ENCODE measurements at places on chromosomes 1 and 21.

- no peak for DNase-seq
These were observed 319.1 kb downstream of the GPATCH2 start for GRCh38 chr1:217311766-217312165.

DNA sequence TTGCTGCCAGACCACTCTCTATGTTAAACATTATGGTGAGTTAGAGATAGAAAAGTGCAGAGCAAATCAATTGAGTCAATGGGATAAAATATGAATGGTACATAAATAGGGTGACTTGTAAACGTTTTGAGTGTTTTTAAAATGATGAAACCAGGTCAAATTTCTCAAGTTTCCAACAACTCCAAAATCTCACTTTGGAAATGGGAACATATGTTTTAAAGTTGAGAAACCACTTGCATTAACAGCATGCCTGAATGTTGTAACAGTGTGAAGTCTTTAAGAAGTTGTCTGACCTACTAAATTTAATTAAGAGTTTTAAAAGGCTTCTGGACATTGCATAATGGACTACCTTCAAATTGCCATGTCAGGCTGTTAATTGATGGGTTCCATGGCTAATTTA, 33.6 kb upstream of the RAVER2 start:
- no peak for DNase-seq

DNA sequence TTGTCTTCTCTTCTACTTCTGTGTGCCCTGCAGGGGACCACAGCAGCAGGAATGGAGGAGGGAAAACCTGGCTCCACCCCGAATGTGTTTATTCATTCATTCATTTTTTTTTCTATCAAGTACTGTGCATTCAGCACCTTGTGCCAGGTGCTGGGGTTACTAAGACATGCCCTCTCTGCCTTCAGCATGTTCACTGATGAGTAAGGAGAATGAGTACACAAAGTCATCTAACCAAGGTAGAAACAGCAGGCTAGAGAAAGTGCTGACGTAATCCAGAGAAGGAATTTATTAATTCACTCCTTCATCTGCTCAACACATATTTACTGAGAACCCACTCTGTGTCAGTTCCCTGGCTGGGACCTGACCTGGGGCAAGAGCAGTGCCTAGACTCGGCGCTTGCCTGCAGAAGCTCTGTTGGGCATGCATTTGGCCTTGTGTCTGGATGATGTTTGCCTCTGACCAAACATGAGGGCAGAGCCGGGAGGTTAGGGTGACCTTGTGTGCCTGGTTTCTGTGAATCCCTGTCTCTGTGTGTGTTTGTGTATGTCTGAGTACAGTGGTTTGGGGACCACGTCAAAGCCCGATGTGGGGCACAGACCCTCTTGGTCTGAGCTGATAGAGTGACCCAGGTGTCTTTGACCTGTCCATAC, 3.3 kb upstream of the MYOG start:
- DNase-seq = no peak

DNA sequence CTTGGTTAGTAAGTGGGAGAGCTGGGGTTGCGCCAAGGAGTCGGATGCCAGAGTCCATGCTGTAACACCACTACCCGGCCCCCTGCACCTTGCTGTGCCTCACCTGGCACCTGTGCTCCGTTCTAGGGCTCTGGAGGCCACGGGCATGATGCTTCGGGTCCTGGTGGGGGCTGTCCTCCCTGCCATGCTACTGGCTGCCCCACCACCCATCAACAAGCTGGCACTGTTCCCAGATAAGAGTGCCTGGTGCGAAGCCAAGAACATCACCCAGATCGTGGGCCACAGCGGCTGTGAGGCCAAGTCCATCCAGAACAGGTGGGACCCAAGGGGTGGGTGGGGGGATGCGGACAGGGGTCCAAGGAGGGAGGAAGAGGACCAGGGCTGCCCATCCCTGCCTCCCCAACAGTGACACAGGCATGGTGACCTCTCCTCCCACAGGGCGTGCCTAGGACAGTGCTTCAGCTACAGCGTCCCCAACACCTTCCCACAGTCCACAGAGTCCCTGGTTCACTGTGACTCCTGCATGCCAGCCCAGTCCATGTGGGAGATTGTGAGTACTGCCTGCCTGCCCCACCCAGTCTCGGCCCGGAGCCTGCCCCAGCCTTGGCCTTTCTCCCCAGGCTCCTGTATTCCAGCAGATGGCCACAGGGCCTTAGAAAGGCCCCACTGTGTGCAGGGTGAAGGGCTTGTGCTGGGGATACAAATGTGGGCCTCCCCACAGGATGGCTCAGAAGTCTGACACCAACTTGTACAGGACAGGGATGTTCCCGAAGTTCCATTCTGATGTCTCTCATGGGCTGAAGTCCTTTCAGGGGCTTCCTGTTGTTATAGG, 9.6 kb upstream of the HTR6 start:
- no peak for DNase-seq

- no peak for DNase-seq
These were observed 19.7 kb downstream of the DPH5 start for GRCh38 chr1:101005871-101006270.

DNA sequence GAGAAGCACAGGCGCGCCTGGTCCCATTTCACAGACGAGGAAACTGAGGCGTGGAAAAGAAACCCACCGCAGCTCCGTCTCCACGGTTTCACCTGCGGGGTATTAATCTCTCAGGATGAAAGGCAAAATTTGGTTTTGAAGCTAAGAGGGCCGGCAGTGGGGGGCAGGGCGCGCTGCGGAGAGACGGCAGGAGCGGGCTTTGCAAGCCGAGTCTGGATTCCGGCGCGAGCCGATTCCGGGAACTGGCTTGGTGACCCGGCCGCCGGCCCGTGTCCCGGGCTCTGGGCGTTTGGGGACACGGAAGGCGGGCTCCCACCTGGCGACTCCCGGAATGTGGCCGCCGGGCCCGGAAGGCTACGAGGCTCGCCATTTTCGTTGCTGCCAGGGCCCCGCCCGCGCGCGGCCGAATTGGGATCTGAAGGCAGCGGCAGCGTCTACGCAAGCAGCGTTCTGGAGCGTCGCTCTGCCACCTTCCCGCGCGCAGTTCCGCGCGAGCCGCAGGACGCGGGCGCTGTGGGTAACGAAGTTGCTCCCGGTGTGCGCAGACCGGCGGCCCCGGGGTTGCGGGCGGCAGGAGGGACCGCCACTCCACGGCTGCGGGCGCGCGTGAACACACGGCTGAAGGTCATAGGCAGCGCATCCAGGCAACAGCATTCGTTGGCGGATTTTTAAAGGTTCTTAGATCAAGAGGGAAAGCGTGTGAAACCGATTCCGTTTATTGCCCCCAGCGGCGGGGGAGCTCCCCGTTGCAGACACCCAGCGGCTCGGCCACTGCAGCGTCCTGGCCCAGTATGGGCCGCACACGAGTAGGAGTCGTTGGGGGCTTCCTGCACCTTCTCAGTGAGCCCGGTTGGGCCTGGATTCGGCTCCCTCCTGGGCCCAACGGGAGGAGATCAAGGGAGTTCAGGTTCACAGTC, 5.4 kb upstream of the PRDM16 start:
- DNase-seq = no peak

DNA sequence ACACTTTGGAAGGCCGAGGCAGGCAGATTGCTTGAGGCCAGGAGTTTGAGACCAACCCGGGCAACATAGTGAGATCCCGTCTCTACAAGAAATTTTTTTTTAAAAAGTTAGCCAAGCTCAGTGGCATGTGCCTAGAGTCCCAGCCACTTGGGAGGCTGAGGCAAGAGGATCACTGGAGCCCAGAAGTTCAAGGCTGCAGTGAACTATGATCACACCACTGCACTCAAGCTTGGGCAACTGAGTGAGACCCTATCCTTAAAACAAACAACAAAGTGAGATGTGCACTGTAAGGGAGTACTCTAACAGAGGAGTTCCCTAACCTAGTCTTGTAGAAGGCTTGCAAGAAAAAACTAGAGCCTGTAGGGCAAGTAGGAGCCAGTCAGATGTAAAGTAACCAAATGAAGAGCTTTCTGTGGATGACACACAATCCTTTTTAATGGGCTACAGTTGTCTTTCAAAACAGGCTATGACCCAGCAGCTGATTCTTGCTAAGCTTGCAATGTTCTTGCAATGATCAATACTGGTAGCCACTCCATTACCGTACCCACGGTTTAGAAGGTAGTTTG, 38.0 kb upstream of the SRP9 start:
- no peak for DNase-seq

- DNase-seq = no peak
These were observed 256.7 kb upstream of the KIAA0040 start for GRCh38 chr1:175449306-175449705.

GRCh38 chr1:196393742-196394141, 214.5 kb downstream of the KCNT2 start:
- DNase-seq = peak; percentile 47

DNA sequence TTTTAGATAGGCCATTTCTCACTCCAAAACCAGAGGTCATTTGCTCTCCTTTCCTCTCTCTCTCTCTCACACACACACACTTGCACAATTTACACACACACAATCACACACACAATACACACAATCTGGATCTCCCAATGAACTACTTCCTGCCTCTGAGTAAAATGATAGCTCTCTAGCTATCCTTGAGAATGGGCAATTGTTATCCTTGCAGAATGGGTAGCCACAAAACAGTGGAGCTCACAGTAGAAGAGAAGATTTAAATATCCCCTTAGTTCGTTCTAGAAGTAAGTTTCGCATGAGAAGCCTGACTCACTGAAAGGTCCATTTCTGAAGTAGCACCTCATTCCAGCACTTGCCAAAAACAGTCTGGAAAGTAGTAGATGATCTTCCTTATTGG, 17.6 kb downstream of the PALMD start:
- DNase-seq = no peak

GRCh38 chr1:53291574-53291973, 36.3 kb downstream of the LRP8 start:
- DNase-seq = no peak

DNA sequence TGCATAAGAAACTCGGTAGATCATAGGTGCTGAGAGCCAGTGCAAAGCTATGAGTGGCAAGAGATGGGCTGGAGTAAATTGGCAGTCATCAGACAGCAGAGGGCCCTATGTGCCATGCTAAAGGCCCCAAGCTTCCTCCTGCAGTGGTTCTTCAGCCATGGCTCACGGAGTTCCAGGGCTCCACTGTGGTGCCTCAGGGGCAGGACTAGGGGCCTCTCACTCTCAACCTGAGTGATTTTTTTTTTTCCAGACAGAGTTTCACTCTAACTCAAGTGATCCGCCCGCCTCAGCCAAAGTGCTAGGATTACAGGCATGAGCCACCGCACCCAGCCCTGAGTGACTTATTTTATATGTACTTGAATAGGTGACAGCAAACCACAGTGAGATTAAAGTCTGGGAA, 10.4 kb upstream of the GJA8 start:
- DNase-seq = no peak

DNA sequence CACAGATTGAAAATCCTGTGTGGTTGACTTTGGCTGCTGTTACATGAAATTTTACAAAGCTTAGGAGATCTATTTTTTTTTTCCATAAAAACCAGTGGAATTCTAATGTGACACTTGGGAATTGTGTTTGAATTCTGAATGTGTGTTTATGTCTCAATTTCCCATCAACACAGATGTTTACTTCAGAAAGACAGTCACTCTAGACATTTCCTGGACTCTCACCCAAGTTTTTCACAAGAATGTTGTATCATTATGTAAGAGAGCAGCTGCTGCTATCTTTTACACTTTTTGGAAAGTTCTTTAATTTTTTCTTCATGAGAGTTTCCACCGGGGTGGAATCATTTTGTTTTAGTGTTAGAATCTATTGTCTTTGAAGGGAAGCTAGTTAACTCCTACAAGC, 210.1 kb downstream of the GIPC2 start:
- DNase-seq = no peak

GRCh38 chr1:201302163-201303152, 19.2 kb downstream of the PKP1 start:
- peak; percentile 31 for DNase-seq

DNA sequence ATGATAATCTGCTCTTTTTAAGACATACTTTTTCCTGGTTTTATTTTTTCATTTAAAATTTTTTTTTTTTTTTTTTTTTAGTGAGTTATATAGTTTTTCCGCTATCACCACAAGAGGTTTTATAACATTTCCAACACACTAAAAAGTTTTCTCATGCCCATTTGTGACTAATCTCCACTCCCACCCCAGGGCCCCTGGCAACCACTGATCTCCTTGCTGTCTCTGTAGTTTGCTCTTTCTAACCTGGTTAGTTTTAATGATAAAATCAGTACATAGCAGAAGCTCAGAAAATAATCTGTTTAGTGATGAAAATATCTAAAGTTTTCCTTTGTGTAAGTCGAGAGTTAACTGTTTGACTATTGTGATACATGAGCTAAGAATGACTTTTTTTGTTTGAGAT, 41.8 kb downstream of the IARS2 start:
- DNase-seq = no peak

- no peak for DNase-seq
These were observed 200.6 kb downstream of the RGS7 start for GRCh38 chr1:241156231-241156965.

GRCh38 chr1:20997602-20998224, 179.0 kb downstream of the EIF4G3 start:
- no peak for DNase-seq

GRCh38 chr1:101769520-101769919, 227.2 kb downstream of the OLFM3 start:
- no peak for DNase-seq

DNA sequence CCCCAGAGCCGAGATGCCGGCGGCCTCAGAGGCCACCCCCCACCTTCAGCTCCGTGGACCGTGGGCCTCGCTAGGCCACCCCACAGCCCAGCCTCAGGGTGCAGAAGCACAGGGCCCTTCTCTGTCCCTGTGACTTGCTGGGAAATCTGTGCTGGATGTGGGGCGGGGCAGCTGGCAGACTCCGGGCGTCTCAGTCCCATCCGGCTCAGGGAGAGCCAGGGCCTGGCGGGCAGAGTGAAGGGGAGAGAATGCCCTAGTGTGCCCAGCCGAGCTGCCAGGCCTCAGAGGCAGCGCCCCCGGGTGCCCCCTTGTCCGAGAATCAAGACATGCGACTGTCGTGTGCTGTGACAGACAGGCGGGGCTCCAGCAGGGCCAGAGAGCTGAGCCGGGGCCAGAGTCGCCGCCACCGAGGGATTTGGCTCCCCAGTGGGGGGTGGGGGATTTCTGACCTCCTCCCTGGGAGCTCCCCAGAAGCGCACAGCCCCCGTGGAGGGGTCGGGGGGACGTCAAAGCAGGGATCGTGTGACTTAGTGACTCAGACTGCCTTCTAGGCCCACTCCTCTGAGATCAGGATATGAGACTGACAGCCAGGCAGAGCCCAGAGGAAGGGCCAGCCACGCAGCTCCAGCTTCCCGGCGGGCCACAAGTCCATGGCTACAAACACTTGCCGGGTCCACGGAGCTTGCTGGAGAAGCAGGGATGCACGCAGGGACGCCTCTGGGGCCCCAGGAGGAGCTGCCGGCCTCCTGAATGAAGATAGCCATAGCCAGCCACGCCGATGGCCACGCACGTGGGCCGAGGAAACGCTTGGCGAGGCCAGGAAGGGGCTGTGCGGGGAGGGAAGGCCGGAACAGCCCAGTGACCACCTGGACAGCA, 11.9 kb downstream of the COL6A1 start:
- no peak for DNase-seq
